ENCODE measurements at places on chromosomes 16 and 17.
A peak's percentile ranks its signal among the peaks of the same experiment; 100 is the strongest.

- no peak for DNase-seq
Observed at GRCh38 chr17:56478836-56479447, 114.6 kb upstream of the NOG start.

DNA sequence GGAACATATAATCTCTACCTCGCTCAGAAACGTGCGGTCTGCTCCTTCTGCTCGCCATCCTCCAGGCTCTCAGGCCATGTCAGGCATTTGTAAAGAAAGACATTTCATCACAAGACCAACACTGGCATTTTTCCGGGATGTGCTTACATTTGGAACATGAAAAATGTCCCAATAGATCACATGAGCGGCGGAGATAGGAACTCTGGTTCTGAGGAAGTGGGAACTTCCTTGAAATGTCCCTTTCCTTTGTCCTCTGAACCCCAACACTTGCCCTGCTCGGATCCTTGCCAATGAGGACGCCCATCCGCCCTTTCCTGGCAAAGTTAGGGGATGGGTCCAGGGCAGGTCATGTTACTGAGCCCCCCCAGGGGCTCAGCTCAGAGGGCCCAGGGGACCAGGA is 130.5 kb downstream of the MAF start:
- DNase-seq = no peak

GRCh38 chr17:36645422-36645821 is 44.0 kb downstream of the MRM1 start:
- DNase-seq = no peak

GRCh38 chr17:34447406-34447805 is 84.4 kb upstream of the CCL1 start:
- no peak for DNase-seq

DNA sequence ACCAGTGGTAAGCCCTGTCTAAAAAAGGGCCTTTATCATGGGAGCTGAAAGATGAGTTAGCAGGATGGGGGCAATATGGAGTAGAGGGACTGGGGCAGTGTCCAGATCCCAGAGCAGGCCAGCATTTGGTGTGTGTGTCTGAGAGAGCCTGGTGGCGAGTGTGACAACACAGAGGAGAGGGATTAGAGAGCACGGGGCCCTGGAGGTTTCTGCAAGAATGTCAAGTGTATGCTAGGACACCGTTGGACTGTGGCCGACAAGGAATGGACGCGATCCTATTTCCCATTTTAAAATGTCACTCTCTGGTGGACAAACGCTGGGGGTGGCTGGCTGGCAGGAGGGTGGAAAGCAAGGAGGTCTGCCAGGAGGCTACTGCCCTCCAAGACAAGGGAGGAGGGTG is 12.4 kb downstream of the TAC4 start:
- DNase-seq = no peak

DNA sequence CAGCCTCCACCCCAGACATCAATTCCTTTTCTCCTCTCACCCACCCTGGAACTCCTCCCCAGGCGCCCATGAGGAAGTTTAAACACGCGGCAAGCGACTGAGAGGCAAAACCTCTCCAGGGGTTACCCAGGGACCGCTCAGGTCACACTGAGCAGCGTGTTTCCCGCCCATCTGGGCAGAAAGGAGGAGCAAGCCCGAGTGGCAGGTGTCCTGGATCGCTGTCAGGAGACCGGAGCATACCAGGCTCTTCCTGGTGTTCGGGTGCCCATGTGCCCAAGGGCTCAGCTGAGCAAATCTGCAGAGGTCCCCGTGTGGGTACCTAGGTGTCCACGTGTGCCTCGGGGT is 491 bp downstream of the SLC25A19 start:
- DNase-seq = no peak

- DNase-seq = no peak
Observed at GRCh38 chr17:82240506-82241182, 11.8 kb downstream of the SLC16A3 start.

GRCh38 chr16:50244504-50245416 is 21.6 kb upstream of the ADCY7 start:
- no peak for DNase-seq

DNA sequence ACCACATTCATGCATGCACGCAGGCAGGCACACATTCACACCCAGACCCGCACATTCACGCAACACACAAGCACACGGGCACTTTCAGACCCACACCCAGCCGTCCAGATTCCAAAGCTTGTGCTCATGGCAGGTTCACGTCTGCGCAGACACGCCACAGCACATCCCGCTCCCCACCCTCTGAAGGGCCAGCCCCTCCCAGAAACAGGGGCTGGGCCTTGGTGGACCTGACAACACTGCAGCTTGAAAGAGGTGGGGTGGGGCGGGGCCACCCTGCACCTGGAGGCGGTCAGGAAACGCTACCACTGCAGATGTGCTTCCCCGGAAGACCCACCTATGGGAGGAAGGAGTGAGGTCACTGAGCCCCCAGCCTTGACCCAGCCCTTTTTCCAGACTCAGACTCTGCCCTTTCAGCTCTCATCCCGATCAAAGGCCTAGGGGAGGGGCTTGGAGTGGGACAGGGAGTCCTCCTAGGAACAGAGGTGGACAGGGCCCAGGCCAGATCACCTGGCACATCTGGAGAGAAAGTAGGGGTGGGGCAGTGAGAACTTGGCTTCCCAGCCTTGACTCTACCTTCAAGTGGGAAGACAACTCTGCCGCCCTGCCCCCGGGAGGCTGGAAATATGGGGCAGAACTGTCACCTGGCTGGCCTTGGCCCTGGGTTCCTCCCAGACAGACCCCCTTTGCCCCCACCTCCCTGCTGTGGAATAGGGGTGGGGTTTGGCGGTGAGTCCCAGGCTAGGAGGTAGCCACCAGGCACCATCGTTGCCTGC is 11.0 kb downstream of the P3H4 start:
- no peak for DNase-seq

DNA sequence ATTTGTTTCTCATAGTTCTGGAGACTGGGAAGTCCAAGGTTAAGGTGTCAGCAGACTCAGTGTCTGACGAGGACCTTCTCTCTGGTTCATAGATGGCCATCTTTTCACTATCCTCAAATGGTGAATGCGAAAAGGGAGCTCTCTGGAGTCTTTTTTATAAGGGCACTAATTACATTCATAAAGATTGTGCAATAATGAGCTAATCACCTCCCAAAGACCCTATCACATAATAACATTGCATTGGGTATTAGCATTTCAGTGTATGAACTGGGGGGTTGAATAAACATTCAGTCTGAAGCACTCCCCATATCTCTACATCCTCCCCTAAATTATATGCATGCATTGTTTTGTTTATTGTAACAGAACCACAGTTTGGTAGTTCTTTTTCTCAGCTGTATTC is 1086.5 kb downstream of the CDH11 start:
- DNase-seq = no peak

GRCh38 chr16:23944381-23944780 is 108.6 kb downstream of the PRKCB start:
- no peak for DNase-seq

DNA sequence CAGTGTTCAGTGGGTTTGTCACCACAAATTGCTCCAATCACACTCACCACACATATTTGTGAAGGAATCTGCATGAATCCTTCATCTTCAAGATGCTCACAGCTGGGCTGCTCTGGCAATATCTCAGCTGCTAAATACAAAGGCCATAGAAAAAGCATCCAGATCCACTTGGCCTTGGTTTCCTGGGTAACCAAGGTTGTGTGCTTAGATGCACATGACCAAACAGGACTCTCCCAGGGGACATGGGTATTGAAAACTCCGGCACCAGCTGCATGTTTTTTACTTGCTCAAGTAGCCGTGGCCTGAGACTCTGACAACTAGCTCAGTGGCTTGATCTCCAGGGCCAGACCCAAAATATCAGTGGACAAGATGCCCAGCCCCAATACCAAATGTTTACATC is 131.3 kb downstream of the CBLN1 start:
- DNase-seq = no peak

- no peak for DNase-seq
Observed at GRCh38 chr16:72561-73548, at the start of gene RHBDF1. TSS of gene RHBDF1 (minus strand) at chr16:72631. CDS start at chr16:65015, 7,616 bp downstream.

DNA sequence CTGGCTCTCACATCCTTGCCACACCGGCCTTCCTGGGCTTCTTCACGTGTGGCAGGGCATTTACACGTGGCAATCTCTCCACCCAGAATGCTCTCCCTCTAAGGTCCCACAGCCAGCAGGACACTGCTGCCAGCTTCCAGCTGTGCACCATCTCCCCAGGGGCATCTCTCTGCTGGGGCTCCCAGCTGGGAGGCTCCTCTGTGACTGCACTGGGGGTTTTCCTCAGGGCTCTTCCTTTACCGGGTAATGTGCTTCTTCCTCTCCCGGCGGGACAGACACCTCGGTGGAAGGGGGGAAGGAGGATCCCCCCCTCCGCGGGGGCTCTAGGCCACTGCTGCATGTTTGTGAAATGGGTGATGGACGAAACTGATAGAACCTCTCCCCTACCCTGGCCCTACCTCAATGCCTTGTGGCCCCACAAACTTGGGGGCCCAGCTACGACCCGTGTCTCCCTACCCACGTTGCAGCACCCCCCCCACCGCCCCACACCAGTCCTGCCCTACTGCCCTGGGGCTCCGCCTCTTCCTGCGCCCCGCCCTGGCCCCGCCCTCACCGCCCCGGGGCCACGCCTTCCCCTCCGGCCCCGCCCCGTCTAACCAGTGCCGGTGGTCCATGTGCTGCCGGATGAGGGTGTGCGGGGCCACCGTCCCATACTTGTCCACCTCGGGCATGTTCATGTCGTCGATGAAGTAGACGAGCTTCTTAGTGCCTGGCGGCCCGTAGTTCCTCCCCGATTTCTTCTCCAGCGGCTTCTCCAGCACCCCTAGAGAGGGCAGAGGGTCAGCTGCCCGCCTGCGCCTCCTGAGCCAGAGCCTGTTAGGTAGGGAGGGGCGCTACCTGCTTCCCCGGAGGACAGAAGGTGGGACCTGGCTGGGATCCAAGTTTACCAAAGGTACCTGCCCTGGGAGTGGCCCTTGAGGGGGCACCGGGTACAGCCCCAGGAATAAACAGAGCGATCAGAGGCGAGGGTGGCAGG is 92.6 kb downstream of the DNAH17 start:
- peak; percentile 38 for DNase-seq

DNA sequence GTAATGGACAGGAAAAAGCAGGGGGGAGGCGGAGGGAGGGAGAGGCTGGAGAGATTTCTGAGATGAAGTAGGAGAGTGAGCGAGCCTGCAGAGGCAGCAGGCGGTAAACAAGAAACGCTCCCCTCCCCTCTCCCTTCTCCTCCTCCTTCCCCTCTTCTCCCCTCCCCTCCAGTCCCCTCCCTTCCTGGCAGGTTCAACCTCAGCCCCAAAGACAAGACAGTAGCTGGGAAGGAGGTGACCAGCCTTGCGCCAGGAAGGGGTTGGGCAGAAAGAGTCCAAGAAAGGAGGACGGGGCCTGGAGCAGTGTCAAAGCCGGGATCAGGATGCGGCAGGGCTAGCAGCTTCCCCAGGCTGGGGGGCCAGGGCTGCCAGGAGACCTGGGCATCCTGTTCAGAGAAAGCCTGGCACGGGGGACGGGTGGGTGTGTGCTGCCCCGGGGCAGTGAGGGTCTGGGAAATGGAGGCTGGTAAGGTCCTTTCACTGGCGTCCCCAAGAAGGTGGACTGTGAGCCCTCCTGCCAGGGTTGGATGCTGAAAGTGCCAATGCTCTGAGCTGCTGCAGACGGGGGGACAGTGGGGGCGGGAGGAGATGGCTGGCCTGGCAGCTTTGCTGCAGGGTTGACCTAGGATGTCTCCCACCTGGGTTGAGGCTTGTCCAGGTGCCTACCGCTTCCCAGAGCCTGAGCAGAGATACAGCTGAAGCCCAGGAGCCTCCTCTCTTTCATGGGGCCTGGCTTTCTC is 261.6 kb upstream of the TNRC6C start:
- no peak for DNase-seq

DNA sequence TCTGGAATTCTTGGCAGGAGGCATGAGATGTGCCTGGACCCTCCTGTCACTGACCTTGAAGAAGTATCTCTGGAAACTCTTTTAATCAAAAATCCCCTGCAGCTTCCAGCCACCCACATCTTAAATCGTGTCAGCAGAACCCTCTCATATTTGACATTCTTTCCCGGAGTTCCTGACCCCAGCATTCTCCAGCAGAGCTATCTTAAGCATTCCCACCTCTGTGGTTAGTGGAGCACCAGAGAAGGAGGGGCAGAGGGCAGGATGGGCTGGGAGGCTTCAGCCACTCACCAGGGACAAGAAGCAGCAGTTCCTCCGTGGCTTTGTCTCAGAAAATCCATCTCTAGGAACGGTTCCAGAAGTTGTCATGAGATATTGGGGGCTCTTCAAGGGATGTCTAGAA is 149.9 kb downstream of the RGS9 start:
- no peak for DNase-seq

DNA sequence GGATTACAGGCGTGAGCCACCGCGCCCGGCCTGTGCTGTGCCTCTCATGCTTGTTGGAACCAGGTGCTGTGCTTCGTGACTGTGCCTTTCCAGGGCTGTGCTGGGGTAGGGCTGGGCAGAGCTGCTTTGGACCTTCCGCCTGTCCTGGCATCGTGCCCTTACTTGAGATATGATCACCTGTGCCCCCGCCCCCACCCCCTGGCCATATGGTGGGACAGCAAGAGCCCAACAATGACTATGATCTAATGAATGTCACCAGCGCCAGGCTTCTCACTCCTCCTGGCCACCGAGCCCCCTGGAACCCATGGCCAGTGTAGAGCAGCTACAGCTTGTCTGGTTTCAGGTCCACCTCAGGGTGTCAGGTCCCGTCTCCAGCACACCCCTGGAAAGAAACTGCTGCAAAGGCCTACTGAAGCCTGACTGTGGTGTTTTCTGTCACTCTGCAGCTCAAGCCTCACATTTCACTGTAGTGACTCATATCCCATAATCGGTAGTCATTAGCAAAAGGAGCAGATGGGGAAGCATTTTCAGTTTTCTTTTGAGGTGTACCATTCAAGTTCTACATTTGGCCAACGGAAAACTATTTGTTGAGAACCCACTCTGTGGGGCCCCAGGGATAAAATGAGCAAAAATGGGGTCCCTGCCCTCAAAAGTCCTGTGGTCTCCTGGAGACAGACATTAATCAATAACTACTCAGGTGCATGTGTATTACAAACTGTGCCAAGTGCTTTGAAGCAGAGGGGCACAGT is 22.1 kb downstream of the FCSK start:
- DNase-seq = no peak

DNA sequence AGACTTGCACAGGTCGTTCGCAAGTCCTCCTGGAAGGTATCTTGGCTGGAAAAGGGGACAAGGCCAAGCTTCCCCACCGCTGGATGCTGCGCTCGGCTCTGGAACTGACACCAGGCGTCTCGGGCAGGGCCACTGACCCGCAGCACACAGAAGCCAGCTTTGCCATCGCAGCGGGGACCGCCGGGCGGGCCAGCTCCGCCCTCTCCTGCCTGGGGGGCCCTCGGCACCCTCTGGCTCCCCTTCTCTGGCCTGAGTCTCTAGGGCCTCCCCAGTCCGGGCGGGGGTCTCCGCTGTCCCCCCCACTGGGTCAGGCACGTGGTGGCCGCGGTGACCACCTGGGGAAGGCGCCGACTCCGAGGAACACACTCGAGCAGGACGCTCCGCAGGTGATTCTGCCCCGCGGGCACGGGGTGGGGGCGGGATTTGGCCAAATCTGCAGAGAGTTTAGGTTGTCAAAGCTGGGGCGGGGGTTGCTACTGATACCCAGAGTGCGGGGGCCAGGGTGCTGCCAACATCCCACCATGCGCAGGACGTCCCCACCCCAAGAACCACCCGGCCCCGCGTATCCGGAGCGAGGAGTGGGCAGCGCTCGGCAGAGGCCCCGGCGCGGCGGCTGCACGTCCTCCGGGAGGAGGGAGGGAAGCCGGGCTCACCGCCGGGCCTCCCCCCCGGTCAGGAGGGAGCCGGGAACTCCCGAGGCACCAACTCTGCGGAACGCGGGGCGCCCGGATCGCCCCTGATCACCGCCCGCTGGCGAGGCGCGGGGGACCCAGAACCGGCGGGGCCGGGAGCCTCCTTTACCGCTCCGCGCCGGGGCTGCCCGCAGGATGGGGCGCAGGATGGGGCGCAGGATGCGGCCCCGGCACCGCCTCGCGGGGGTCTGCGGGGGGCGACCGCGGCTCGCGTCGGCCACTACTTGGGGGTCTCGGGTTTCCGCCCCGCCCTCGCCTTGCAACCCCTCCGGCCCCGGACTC is 744 bp upstream of the METRNL start:
- DNase-seq = no peak

Measured in activated CD8-positive, alpha-beta memory T cell treated with anti-CD3 and anti-CD28 coated beads for 4 hours (primary cell).